ENCODE measurements at places on chromosomes 11 and 22. TPM values are rescaled to one million over a fixed set of nuclear protein-coding genes. Genes with fewer than 3 reads are reported as not detected.
A peak's percentile ranks its signal among the peaks of the same experiment; 100 is the strongest.

OR2AG1 gene
- not detected for total RNA-seq

KCNK4 gene
- total RNA-seq = not detected

DNA sequence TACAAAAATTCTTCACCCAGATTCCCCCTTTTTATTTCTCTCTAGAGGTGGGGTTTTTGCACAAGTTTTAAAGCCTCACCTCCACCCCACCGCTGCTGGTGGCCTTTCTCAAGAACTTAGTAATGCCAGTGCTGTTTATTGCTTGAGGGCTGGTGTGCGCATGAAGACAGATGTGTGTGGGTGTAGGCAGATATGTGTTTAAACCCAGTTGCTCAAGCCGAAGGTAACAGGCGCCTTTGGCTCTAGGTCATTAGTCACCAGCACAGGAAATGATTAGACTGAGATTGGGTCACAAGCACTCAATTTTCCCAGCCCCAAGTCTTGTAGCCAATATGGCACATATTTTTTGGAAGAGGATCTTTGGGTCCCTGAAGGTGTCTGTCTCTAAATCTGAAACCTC, 2.7 kb upstream of the CLMP start:
- DNase-seq = no peak

DNA sequence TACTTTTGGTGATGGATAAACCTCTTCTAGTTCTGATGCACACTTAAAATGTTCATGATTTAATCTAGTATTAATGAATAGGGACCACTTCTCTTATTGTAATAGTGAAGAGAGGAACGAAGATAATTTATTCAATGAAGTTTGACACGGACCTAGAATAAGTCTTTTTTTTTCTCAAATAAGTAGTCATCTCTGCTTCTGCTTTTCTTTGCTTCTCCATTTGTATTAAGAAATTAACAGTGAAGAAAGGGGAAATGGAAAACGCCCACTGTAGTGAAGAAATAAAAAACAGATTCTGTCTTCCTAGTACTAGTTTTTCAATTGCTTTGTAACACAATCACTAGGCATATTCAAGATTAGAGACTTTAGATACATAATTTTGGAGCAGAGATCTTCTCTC, 73.0 kb downstream of the CD44 start:
- DNase-seq = no peak

GRCh38 chr22:49768077-49768910, 59.4 kb downstream of the BRD1 start:
- DNase-seq = no peak

DNA sequence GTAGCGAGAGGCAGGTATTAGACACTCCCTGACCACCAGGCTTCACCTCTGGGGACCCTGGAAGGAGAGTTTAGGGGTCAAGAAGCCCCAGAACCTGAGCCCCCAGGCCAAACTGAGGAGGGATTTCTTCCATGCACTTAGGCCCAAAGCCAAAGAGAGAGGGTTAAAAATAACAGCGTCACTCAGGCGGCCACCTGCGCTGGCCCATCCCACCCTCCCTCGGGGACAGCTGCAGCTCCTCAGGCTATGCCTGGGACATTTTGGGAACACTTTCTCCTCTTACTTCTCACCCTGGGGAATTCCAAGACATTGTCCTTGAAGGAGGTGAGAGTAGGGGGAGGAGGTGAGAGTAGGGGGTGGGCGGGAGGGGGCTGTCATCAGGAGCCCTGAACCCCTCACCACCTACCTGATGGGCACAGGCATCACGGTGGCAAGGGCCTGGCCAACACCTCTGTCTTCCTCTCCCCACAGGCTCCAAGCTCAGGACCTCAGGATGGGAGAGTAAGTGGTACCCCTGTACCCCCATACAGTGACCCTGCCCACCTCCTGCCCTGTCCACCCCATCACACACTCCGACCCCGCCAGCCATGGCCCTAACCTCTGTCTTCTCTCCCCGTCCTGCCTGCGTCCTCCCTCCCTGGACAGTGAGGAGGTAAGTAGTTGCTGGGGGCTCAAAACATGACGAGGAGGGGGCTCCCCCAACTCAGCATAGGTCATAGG, 583 bp downstream of the TNNI2 start:
- no peak for DNase-seq

RBM4 gene
- 73.6 TPM for total RNA-seq

GRCh38 chr22:31652911-31653684, 8.9 kb downstream of the PISD start:
- no peak for DNase-seq

DNA sequence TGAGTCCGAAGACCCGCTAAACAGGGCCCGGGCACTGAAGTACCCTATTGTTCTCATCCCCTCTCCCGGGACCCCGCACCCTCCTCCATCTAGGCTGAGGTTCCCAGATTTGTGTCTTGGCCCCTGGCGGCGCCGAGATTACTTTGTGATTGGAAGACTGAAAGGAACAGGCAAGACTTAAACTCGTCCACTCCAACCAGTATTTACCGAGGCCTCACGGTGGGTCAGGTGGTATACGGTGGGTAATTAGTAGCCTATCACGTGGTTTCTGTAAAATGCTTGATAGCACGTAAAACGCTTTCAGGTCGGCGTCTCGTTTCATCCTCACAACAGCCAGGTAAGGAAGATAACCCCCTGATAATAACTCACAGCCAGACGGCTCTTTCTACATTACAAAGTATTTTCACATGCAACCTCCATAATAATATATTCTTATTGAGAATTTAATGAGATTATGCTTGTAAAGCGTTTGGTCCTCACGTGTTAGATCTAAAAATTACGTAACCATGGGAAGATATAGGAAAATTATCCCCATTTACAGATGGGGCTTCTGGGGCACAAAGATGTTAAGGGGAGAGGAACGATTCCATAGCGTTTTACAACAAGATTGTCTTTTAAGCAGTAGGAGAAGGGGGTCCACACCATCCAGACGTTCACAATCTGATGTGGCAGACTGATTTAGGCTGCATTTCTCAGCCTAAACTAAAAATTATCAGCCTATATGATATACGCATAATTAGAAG, 642 bp upstream of the PIK3C2A start:
- peak; percentile 69 for DNase-seq

DNA sequence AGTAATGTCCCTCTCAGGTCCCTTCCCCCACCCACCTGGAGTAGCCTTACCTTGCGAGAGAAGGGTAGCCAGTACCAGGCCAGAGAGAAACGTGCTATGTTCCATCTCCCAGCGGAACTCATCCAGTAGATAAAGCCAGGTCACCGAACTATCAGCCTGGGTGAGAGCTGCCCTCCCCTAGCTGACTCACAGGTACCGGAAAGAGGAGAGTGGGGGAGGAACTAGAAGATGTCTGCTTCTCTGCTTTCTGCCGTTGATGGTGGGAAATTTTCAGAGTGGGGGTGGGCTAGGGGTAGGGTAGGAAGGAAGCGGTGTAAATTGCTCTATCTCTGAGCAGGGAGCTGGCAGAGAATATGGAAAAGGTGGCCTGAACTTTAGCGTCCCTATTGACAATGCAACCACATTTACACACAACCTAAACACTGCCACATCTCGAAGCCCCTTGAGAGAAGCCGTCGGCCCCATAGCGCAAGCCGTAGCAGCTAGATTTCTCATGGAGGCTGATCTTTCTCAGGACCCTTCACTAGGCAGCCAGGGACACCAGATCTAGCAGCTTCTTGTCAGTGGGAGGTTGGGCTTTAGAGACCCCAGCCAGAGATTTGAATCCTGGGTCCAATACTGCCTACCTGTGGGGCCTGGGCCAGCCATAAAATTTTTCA, at the start of gene CD3D:
Gene CD3D, minus strand, starts transcription at position 203 of the 659 bp plus-strand sequence. Its CDS starts 98 bp downstream, at position 105.
- no peak for DNase-seq

CCDC87 gene
- total RNA-seq = 0.08 TPM

DNA sequence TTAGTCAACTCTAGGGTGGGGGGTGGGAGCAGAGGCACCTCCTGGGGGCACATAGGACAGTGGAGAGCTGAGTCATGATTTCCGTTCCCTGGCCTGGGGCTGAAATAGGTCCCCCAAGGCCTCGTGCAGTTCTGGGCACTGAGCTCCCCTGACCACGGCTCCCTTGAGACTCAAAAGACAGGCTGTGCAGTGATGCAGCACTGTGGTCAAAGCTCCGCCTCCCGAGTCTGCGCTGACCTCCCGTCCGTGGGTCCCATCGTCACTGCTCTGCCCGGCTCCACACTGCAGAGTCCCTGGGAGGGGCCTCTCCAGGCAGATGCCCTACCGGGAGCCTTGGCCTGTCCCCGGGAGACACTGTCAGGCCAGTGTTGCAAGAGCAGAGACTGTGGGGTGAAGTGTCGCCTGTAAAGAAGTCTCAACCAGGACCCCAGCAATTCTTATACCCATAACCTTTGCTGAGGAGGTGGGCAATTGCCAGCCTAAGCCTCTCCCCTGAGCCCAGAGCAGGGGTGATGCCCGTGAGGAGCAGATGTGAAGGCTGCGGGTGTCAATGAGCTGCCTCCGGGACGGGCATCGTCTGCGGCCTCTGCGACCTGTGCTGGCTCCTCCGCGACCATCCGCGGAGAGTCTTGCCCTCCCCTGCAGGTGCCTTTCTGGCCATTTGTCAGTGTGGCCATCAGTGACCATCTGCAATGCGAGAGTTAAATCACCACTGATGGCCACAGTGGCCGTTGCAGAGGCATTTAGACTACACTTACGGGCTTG, 877.3 kb downstream of the BRD1 start:
- DNase-seq = no peak

DNA sequence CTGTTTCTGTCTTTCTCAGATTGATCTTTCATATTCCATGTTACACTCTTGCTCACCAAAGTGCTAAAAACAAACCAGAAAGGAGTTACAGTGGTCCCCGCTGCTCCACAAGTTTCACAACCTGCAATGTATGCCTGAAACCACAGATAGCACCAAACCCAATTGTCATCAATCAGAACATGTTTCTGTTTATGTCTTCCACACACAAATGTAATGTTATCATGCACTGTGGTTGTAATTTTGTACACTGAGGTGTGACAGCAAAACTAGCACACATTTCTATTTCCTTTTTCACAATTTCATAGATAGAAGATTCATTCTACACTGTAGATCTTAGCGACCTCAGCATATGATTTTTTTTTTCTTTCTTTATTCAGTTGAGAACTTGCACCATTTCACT, 1045.9 kb upstream of the RAG2 start:
- no peak for DNase-seq

- DNase-seq = no peak
These were observed 64.1 kb upstream of the BIRC3 start for GRCh38 chr11:102253020-102253715.

DNA sequence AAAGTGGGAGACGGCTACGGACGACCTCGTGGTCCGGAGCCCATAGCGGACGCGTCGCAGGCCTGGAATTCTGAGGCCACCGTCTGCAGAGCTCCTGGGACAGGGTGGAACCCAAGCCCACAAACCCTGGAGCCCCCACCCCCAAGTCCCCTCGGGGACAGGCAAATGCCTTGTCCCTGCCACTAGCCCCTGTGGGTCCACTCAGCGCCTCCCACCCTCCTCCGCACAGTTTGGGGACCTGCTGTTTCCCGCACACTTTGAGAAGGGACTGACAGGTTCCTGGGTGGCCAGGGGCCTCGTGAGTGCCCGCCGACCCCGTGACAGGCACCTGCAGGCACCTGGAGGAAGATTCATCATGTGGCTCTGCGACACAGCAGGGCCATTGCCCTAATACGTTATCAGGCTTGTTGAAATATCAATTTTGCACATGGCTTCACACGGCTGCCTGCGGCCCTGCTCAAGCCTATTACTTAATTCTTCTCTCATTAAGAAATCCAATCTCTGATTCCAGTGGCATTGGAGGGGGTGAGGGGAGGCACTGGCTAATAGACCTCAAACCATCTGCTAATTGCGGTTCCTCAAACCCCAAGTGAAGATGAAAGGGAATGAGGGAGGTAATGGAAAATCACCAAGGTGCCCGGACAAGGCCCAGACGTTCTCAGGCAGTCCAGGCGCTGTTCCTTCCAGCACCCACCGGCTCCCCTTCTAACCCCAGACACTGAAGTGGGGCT, 672.5 kb downstream of the BRD1 start:
- no peak for DNase-seq

CBX7 gene
- 2.7 TPM for total RNA-seq

GPR152 gene
- not detected for total RNA-seq

- no peak for DNase-seq
These were observed 67.8 kb downstream of the TCF20 start for GRCh38 chr22:42202669-42203068.

DNA sequence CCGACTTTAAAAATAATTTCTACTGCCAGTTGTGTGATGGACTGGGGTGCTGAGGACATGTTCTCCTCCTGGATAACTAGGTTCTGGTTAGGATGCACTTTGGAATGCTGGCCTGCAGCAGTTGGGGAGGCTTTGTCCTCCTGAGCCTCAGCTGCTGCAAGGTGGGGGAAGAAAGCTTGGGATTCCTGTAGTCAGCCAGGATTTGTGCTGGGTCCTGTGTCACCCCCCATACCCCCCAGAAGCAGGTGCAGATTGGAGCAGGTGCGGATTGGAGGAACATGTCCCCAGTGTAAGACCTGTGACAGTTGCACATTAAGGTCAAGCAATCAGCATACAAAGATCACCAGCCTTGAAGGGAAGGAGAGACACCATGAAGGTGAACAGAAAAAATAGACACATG, 51.1 kb downstream of the MED15 start:
- DNase-seq = no peak

DNA sequence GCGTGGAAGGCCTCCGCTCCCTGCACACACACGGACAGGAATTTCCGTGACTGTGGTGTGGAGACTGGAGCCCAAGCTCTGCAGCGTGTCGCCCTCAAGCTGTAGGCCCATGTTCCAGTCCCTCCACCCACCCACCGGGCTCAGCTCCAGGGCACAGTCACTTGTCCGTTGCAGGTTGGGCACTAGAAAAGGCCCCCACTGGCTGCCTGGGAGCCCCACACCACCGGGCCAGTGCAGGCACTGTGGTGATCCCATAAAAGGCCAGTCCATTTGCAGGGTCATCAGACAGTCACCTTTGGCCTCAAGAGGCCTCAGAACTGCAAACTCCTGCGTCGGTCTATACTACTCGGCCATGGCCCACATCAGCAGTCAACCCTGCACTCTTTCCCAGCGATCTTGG, 16.3 kb downstream of the RAB36 start:
- DNase-seq = no peak

- no peak for DNase-seq
These were observed 61.0 kb upstream of the SORL1-AS1 start for GRCh38 chr11:121513807-121514206.

- DNase-seq = no peak
These were observed 608 bp downstream of the TMPRSS13 start for GRCh38 chr11:117928446-117929141.

GRCh38 chr11:79226126-79226525, 214.7 kb downstream of the TENM4 start:
- no peak for DNase-seq

NAALAD2 gene
- total RNA-seq = 2.5 TPM

- no peak for DNase-seq
These were observed 62.7 kb upstream of the HORMAD2 start for GRCh38 chr22:30017375-30018223.

DNA sequence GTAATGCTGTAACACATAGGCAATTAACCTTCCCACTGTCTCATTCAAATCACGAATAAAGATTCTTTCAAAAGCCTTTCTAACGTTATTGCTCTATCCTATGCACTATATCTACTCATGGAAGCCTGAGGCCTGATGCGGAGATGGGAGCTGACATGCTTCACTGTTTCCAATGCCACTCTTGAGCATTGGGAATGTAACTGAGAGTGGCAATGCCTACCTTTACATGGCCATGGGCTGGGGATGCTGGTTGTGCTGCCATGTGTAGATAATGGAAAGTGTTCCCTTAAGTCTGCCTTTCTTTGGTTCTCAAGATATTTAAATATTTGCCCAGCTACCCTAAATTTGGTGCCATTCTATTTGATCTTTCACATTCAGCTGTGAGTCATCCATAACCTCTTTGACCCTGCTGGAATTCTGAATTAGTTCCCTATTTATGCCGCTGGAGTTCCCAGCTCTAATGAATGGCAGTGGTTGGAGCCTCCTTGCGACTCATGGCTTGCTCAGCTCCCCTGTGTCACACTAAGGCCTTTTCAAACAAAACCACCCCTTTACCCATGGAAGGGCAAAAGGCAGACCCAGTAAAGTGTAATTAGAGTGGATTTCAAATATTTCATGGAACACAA, 21.4 kb upstream of the DKK3 start:
- peak; percentile 36 for DNase-seq

All from SK-MEL-5 (cell line).